ENCODE measurements at places on chromosomes 12 and 14. TPM values are rescaled to one million over a fixed set of nuclear protein-coding genes. Genes with fewer than 3 reads are reported as not detected.

OTX2 gene
- total RNA-seq = not detected

CLEC6A gene
- total RNA-seq = not detected

E2F7 gene
- total RNA-seq = not detected

CARMIL3 gene
- 0.14 TPM for total RNA-seq

SLC6A13 gene
- 0.54 TPM for total RNA-seq

WSCD2 gene
- 6.9 TPM for total RNA-seq

BORCS5 gene
- 20.6 TPM for total RNA-seq

FOXG1 gene
- total RNA-seq = not detected

JKAMP gene
- total RNA-seq = 75.1 TPM

DNA sequence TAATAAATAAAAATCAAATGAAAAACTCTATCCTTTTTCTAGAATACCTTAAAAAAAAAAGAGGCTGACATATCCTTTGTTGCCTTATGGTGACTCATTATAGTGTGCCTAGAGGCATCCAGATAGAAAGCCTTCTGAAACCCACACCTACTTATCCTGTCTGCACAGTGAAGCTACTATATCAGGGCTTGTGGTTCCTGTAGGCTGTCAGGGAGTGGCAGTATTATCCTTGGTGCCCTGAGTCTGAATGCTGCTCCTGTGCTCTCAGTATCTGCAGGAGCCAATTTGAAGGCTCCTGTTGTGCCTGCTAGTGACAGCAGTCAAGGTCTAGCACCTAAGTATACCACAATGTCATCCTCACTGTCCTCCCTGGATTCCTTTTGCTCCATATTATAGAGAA is 168.4 kb upstream of the AVPR1A start:
- no peak for DNase-seq

DNA sequence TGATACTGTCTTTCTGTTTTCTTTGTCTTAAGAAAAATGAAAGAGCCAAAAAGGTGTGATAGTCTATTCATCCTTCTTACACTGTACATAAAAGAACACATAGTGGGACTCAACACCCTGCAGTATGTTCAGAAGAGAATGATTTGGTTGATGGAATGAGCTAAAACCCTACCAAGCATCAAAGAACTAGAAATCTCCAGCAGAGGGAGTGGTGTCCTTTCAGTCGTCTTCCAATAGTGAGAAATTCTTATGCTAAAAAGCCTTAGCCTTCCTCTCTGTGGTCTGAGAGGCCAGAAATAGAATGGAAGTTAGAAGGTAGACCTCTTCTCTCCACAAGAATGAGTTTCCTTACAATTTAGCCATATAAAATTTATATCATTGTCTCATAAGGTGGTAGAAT is 393.4 kb upstream of the SEL1L start:
- no peak for DNase-seq

- DNase-seq = no peak
Observed at GRCh38 chr12:53552361-53553327, 45.4 kb upstream of the NPFF start.

GRCh38 chr12:120453977-120454376 is 7.7 kb downstream of the GATC start:
- DNase-seq = no peak

GRCh38 chr12:111154147-111154834 is 214.6 kb downstream of the PHETA1 start:
- no peak for DNase-seq

DNA sequence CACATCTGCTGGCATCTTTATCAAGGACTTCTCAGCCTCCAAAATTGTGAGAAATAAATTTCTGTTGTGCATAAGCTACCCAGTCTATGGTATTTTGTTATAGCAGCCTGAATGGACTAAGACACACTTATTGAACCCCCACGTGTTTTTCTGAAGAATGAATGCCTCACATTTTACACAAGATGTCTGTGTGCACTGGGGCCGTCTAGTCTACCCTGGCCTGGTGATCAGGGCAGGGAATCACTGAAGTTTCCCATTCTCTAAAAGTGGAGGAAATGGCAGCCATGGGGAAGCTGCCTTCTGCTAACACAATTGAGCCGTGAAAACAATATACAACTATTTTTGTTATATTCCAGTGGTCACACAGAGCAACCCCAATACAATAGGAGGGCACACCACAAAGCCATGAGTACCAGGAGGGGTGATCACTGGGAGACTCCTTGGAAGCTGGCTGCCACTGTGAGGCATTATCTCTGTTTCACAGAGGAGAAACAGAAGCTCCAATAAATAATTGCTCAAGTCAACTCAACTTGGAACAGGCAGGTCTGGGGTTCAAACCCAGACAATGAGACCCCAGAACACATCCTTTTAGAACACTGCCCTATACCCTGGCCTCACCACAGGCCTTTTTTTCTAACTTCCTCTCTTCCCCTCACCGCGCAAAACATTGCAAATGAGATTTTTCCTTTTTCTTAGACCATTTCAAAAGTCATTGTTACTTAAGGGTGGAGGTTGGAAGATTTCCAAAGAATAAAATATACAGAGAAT is 18.3 kb upstream of the LTA4H start:
- no peak for DNase-seq

GRCh38 chr14:39857376-39858055 is 425.3 kb upstream of the FBXO33 start:
- DNase-seq = no peak

- no peak for DNase-seq
Observed at GRCh38 chr14:71119075-71119474, 211.8 kb downstream of the PCNX1 start.

GRCh38 chr14:20001863-20002262 is at the start of gene OR4Q2:
OR4Q2 (plus strand) TSS chr14:20002163.
- DNase-seq = no peak

DNA sequence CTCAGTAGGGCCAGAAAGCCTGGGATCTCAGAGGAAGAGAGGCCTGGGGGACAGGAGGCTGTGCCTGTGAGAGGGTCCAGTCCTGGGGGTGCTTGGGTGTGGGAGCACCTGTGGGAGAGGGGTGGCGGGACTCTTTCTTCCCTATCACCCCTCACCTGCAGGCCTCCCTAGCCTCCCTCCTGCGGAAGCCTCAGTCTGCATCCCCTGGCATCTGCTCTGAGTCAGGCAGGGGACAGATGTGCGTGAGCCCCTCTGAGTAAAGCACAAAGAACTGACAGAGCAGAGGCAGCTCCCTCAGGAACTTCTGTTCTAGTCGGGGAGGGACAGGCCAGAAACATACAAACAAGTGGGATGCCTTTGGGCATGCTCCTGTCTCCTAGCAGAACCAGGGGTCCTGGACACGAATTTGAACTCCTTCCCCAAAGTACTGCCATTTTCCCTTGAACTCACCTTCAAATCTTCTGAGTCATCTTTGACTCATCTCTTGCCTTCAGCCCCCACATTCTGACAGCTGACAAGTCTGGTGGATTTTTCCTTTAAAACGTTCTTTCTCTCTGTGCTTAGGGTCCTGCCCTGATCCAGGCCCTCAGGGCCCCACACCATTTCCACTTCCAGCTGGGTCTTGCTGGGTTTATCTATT is 8.5 kb upstream of the HSP90AA1 start:
- no peak for DNase-seq

DNA sequence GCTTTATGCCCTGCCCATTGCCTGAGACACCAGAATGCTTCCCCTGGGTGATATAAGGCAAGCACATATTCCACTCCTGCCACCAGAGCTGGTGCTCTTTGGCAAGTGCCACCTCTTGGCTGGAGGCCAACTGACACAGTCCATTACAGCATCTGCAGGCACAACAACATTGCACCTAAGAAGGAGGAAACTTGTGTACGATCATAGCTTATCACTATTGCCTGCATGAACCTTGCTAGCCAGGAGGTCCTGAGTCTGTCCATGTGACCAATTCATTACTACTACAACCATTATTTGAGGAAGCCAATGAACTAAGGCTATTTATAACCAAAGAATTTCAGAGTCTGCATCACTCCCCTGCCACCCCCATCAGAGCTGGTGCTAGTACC is 119.8 kb upstream of the SCAF11 start:
- DNase-seq = no peak

- DNase-seq = no peak
Observed at GRCh38 chr14:83556746-83557453, 1973.0 kb upstream of the FLRT2 start.

All from thoracic aorta (tissue), 2 donors.